ENCODE measurements at places on chromosomes 13 and 19. TPM values are rescaled to one million over a fixed set of nuclear protein-coding genes. Genes with fewer than 3 reads are reported as not detected.

- DNase-seq: no peak
These were observed 13.3 kb downstream of the VSTM2B start for GRCh38 chr19:29539131-29539530.

- no peak for DNase-seq
These were observed 4.9 kb upstream of the TEX26 start for GRCh38 chr13:30927595-30927994.

DNA sequence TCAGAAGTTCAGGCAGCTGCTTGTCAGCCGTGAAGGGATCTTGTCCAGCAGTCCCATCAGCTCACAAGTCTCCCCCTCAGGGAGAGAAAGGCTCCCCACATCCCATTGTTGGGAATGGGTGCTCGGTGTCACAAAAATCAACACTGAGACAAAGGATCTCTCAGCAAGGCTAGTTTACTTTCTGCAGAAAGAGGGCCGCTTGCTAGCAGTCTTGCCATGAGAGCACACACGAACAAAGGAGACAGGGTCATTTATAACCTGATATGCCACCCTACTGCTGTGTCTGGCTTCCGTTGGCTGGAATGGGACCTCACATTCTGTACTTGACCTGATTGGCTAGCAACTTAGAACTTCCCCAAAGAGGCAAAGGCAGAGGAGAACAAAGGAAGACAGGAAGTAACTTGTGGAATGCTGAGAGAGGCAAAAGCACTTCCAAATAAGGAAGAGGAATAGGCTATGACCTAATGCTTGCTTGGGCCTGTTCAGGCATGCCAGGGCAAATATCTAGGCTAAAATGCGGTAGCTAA is 8.7 kb upstream of the IGFL3 start:
- DNase-seq: no peak

- DNase-seq: no peak
These were observed 8.1 kb downstream of the ALOX5AP start for GRCh38 chr13:30743319-30744055.

GRCh38 chr13:29472332-29472961 is 123.0 kb downstream of the SLC7A1 start:
- peak; percentile 10 for DNase-seq

DNA sequence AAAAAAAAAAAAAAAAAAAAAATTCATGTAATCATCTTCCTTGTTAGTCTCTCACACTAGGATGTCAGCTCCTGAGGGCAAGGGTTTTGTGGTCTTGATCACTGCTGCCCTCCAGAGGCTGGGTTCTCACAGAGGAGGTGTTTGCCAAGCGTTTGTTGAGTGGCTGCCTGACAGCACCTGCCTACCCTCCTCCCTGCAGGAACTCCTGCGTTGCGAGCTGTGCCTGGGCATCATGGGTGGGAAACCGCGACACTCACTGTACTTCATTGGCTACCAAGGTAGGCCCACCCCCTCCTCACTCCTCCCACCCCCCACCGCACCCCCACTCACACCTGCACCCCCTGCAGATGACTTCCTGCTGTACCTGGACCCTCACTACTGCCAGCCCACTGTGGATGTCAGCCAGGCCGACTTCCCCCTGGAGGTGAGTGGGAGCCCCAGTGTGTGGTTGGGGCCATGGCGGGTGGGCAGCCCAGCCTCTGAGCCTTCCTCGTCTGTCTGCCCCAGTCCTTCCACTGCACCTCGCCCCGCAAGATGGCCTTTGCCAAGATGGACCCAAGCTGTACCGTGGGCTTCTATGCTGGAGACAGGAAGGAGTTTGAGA is 8.1 kb downstream of the ATG4D start:
- DNase-seq: peak; percentile 21

DNA sequence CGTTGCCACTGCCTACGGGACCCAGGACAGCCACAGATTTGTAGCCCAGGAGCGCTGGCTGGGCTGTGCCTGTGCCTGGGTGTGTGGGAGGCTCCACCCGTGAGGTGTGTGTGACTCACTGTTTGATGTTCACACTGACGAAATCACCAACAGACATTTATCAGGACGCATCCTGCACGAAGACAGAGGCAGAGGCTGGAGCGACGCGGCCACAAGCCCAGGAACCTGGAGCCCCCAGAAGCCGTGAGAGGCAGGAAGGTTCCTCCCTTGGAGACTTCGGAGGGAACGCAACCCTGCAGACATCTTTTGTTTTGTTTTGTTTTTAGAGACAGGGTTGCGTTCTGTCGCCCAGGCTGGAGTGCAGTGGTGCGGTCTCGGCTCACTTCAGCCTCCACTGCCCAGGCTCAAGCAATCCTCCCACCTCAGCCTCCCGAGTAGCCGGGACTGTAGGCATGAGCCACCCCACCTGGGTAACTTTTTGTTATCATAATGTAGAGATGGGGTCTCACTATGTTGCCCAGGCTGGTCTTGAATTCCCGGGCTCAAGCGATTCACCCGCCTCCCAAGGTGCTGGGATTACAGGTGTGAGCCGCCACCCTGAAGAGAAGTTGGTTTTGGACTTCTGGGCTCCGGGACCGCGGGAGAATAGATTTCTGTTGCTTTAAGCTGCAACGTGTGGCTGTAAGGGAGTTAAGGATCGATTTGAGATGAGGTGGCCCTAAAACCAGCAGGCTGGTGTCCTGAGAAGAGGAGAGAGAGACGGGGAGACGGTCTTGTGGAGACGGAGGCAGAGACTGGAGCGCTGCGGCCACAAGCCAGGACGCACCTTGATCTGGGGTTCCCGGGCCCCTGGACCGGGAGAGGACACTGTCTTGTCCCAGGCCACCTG is 24.9 kb upstream of the WDR18 start:
- DNase-seq: no peak

GRCh38 chr13:98576963-98577835 is at the start of gene STK24:
Gene STK24, minus strand, starts transcription at chr13:98577107. Its CDS starts 321 bp downstream, at chr13:98576786.
- peak; percentile 8 for DNase-seq

GRCh38 chr19:46950526-46951170 is 69.0 kb upstream of the NPAS1 start:
- no peak for DNase-seq

DNA sequence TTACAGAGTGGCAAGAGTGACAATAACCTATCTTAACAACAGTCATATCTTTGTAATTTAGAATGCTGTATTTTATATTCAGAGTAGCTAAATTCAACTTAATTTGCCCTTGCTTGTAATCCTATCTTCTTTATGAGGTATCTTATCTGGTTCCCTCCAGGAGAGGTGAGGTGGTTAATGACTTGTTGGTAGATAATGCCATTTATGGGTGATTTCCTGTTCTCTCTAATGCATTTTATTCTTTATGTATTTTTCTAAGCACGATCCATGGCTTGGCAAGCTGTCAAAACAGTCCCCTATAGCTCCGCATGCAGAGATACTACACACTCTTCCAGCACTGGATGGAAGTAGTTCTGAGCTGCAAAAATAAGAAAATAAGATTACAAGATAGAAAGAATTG is 267.9 kb downstream of the LMO7 start:
- DNase-seq: no peak

DOCK6 gene
- total RNA-seq: 0.82 TPM

- no peak for DNase-seq
These were observed 6.1 kb upstream of the UQCR11 start for GRCh38 chr19:1611353-1611752.

CCNA1 gene
- total RNA-seq: not detected

DNA sequence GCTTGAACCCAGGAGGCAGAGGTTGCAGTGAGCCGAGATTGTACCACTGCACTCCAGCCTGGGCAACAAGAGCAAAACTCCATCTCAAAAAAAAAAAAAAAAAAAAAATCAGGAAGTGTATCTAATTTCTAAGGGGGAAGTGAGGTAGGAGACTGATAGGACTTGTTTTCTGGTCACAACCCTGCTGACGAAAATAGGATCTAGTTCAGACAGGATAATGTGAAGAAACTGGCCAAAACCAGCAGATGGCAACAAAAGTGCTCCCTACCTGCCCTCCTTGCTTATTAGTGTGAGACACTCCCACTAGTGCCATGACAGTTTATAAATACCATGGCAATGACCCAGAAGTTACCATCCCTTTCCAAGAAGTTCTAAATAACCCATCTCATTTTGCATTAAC is 36.0 kb upstream of the KPNA3 start:
- DNase-seq: no peak

ZNF560 gene
- total RNA-seq: not detected

DNA sequence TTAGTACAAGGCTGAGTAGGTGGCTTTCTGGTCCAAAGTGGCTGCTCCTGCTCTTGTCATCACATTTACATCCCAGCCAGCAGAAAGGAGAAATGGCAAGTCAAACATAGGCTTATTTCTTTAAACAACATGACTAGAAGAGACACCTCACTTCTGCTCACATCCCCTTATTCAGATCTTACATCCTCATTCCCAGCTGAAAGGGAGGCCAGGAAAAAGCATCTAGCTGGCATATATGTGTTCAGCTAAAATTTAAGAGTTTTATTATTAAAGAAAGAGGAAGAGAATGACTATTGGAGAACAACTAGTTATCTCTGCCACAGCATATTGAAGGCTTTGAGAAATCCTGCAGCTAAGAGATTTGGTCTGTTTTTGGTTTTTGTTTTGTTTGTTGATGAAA is 34.1 kb downstream of the RGCC start:
- no peak for DNase-seq

DNA sequence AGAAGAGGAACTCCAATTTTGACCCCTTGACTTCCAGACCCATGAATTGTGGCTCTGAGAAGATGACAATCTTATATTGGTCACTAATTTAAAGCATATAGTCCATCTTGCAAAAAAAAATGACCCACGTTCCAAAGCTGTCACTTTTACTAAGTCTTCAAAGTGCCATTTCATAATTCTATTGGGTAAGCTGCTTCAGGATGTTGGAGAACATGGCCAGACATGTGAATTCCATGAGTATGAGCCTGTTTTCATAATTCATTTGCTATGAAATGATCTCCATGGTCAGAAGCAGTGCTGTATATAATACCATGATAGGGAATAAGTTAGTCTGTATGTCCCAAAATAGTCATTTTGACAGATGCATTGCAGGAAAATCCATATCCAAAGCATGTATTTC is 1787.3 kb downstream of the SLITRK5 start:
- DNase-seq: no peak
